CD4-positive, alpha-beta T cell (primary cell): ENCODE measurements at places on chromosomes 11 and 22.
A peak's percentile ranks its signal among the peaks of the same experiment; 100 is the strongest.

- no peak for DNase-seq
These were observed 12.5 kb upstream of the POU2AF1 start for GRCh38 chr11:111391328-111392124.

- no peak for DNase-seq
These were observed 138.2 kb upstream of the MTMR2 start for GRCh38 chr11:96062134-96062533.

DNA sequence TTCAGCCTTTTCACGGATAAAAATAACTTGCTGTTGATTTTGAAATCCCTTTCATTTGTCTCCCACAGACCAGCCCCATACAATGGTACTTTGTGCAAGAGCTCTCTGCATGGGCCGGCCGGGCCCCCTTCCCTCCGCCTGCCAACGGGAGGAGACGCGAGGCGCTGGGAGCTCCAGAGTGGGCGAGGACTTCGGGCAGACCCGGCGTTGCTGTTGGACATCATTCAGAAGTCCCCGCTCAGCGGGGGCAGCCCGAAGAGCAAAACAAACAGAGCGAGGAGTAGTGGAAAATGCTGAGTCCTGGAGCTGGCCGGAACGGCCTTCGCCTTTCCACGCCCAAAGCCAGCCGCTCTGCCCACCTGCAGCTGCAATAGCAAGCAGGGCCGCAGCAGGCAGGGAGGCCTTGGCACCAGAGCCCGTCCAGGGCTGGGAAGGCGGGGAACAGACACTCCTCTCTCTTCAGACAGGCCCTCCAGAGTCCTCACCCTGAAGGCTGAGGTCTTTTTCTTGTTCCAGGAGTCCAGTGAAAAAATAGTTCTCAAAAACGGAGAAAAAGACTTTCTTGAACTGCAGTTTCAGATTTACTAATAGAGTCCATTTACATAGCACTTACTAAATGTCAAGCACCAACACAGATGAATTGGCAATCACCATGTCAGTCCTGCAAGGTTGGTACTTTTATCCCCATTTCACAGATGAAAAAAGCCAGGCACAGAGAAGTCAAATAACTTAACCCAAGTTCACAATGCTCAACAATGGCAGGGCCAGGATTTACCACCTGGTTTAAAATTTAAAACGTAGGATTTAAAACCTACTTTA is 135.5 kb downstream of the ETS1 start:
- DNase-seq, result no peak

GRCh38 chr22:17639247-17639741 is 737 bp downstream of the BCL2L13 start:
- no peak for DNase-seq

GRCh38 chr11:45141171-45141570 is 5.3 kb upstream of the PRDM11 start:
- no peak for DNase-seq

GRCh38 chr22:44625981-44626687 is 75.9 kb upstream of the PRR5 start:
- DNase-seq, result peak; percentile 90

DNA sequence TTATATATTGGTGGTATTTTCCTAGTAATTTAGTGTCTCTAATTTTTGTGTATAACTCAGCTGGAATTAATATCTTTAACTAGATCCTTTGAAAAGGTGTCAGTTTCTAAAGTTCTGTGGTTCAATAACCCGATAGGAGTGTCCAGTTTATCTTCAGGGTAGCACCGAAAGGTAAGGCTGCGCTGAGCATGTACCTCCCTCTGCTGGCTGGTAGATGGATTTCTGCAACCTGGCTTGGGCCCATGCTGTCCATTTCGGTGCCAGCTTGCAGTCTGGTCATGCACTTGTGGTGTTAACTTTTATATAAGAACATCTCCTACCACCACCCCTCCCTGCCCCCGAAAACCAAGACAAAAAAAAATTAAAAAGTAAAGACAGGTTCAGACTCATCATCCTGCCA is 24.7 kb downstream of the EXT2 start:
- no peak for DNase-seq

DNA sequence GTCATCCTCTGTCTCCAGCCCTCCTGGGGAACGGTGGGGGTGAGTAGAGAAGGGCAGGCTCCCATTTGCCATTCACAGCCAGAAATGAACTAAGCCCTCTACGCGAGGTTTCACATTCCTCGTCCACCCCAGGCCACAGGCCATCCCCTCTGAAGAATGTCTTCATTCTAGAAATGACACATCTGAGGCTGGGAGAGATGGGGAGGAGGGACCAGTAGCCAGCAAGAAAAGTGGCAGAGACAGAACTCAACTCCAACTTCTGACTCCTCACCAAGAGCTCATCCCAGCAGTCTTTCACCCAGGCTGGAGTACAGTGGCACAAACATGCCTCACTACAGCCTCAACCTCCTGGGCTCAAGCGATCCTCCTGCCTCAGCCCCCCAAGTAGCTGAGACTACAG is 3.4 kb downstream of the CTSF start:
- DNase-seq, result no peak

DNA sequence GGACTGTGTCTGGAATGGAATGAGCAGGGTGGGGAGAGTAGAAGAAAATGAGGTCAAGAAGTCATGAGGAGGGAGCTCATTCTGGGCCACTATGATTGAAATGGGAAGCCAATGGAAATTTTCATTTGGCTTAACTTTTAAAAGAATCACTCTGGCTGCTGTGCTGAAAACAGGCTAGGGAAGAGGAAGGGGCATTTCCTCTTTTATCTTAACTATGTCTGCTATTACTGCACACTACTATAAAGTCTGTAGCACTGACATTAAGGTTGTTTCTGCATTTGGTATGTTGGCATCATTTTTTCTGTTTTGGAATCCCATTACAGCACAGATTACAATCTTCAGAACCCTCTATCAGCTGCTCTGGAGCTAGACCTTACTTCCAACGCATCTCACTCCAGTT is 8.2 kb downstream of the PATL1 start:
- DNase-seq, result no peak

GRCh38 chr11:23099256-23099655 is 239.0 kb upstream of the CCDC179 start:
- DNase-seq, result no peak

DNA sequence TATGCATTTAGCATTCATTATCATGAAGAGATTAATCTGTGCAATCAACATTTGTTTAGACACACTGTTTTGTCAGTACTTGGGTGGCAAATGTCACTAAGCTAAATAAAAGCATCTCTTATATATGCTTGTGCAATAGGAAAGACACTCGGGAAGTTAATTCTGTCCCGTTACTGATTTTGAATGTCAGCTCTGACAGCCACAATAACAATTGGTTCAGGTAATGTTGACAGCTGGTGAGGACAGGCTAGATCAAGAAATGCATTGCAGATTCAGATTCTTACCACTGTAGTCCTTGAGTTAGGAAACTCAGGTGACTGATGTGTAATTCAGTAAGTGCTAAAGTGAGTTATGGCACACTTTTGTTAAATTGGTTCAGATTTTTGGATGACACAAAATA is 523.8 kb upstream of the FAT3 start:
- DNase-seq, result no peak

DNA sequence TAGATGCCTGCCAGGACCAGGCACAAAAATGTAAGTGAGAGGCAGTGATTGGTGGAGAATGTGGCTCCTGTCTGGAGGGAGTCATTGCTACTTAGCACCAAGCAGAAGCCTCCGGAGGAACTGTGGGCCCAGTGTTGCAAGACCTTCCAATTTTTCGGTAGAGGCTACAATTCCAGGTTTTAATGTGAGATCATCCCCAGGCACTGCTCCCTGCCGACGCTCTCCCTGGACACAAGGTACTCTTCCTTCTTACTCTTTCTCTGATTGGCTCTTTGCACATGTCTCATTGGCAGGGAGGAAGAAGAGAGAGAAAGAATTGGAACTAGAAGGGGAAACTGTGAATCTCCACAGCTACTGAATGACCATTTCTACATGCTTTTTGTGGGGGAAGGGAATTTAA is 53.7 kb upstream of the EP300 start:
- DNase-seq, result no peak

DNA sequence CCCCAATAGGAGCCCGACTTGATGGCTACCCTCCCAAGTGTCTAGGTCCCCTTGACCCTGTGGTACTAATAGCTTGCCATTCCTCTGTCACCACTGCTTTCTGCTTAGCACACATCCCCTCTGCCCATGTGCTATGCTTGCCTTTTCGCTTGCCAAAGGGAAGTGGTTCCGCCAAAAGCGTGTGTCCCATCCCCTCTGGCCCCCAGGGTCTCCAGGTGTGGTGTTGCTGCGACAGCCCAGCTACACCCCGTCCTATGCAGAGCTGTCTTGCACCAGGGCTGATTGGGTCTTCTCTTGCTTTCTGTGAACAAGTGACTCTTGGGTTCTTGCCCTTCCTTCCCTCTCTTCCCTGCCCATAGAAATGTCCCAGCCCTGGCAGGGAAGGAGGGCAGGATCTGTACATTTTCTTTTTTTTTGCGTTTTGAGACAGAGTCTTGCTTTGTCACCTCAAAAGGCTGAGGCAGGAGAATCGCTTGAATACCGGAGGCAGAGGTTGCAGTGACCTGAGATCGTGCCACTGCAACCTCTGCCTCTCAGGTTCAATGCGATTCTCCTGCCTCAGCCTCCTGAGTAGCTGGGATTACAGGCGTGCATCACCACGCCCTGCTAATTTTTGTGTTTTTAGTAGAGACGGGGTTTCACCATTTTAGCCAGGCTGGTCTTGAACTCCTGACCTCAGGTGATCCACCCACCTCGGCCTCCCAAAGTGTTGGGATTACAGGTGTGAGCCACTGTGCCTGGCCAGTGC is 3.9 kb downstream of the TANGO2 start:
- DNase-seq, result no peak

- no peak for DNase-seq
These were observed 62.5 kb downstream of the FEZ1 start for GRCh38 chr11:125433454-125434121.

- no peak for DNase-seq
These were observed 34.1 kb upstream of the RRAS2 start for GRCh38 chr11:14393129-14393528.

GRCh38 chr22:49519117-49519737 is 308.4 kb downstream of the BRD1 start:
- DNase-seq, result no peak

- DNase-seq, result no peak
These were observed 7.9 kb downstream of the TIGD3 start for GRCh38 chr11:65362320-65362931.

- DNase-seq, result no peak
These were observed 77.7 kb upstream of the FAM181B start for GRCh38 chr11:82811369-82811768.

GRCh38 chr11:116686866-116687265 is 85.9 kb downstream of the BUD13 start:
- DNase-seq, result no peak

- no peak for DNase-seq
These were observed 2.2 kb upstream of the TRIM3 start for GRCh38 chr11:6475936-6476335.

DNA sequence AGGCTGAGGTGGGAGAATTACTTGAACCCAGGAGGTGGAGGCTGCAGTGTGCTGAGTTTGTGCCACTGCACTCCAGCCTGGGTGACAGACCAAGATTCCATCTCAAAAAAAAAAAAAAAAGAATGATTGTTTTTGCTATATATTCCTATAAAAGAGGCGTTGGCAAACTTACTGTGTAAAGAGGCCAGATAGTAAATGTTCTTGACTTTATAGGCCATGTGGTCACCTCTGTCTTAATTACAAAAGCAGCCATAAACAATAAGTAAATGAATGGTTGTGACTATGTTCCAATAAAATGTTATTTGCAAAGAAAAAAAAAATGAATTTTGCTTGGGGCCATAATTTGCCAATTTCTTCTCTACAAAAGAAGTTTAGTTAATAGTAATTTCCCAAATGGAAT is 12.3 kb downstream of the ATM start:
- no peak for DNase-seq

GRCh38 chr11:113382121-113382520 is 5.5 kb upstream of the ANKK1 start:
- DNase-seq, result no peak

- no peak for DNase-seq
These were observed 725.0 kb downstream of the ETS1 start for GRCh38 chr11:127862406-127862805.

DNA sequence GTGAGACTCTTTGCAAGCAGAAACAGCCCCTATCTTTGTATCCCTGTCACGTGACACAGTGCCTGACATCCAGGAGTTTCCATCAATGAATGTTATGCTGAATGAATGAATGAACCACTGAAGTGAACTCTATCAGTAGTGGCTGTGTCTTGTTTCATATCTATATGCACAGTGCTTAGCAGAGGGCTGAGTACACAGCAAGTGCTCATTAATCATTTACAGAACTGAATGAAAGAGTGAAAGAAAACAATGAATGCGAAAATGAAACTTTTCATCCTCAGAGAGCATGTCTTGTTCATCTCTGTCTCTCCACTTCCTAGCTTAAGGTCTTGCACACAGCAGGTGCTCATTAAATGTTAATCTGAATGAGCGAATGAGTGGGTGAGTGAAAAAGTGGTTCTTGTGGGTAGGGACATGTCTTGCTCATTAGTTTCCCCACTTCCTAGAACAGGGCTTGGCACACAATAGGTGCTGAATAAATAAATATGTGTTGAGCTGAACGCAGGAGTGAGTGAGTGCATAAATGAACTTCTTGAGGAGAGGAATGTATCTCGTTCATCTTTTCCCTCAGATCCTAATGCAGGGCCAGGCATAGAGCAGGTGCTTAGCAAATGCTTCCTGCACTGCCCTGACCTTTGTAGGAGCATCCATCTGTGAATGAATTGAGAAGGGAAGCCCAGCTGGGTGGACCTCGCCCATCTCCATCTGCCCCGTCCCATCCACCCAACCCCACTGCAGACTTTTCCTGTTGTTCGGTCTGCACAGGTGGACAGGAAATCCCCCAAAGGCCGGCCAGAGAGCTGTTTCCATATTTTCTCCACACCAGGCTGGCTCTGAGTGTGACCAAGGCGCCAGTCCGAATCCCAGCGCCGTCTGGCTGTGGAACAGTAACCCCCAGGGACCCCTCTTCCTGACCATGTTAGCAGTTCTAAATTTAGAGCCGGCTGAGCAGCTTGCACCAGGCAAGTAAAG is 113.4 kb upstream of the CRYBB3 start:
- DNase-seq, result no peak

- no peak for DNase-seq
These were observed 55.9 kb downstream of the SHISAL1 start for GRCh38 chr22:44256556-44257485.
